ENCODE measurements at places on chromosomes 1 and 21. TPM values are rescaled to one million over a fixed set of nuclear protein-coding genes. Genes with fewer than 3 reads are reported as not detected.

GRCh38 chr1:193157360-193157759, 29.1 kb downstream of the B3GALT2 start:
- DNase-seq, result no peak

The OR2L8 gene
- not detected for polyA plus RNA-seq

DNA sequence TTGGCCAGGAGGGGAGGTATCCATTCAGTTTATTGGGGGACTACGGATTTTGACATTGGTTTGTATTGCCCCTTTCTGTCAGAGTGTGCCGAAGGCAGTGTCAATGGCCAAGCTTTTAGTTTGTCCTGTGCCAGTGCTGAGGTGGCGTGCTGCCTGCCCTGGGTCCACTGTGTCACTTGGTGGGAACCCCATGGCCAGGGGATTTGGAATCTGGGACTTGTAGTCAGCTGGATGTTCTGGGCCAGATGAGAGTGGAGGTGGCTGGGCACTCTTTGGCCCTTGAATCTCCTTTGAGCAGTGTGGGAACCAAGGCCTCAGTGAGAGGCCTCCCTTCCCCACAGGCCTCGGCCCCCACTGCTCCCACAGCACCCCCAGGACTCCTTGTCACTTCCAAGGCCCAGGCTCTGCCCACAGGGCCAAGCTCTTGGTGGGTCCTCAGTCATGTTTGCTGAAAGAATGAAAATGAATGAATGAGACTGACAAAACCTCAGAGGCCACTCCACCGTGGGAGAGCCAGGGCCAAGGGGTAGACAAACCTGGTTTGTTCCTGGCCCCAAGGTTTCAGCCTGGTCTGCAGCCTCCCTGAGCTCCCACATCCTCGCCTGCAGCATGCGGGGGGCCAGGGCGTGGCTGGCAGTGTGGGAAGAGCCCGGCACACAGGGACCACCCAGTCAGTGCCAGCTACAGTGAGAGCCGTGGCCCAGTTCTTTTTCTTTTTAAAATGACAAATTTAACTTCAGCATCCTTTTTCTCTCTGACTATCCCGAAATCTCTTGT, 412.2 kb downstream of the MATN1 start:
- DNase-seq, result no peak

DNA sequence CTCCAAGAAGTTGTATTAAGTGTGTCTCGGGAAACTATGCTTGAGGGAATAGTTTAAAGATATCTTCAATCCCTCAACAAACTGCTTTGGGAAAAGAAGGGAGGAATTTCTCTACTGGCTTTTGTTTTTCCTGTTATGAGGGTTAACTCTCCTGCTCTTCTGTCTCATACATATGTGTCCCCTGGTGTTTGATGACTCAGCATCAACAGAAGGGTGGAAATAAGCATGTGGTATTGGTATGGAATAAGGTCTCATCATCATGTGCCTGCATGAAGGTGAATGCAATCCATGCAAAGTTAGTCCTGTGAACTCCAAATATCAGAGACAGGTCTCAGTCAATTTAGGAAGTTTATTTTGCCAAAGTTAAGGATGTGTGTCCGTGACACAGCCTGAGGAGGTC, 27.2 kb upstream of the ADAR start:
- DNase-seq, result no peak

The KPRP gene
- polyA plus RNA-seq, result not detected

- no peak for DNase-seq
Measured at GRCh38 chr1:93223023-93223675, 42.6 kb downstream of the CCDC18 start.

GRCh38 chr1:211683396-211684297, 8.2 kb upstream of the NEK2 start:
- no peak for DNase-seq

The BARHL2 gene
- polyA plus RNA-seq, result not detected

DNA sequence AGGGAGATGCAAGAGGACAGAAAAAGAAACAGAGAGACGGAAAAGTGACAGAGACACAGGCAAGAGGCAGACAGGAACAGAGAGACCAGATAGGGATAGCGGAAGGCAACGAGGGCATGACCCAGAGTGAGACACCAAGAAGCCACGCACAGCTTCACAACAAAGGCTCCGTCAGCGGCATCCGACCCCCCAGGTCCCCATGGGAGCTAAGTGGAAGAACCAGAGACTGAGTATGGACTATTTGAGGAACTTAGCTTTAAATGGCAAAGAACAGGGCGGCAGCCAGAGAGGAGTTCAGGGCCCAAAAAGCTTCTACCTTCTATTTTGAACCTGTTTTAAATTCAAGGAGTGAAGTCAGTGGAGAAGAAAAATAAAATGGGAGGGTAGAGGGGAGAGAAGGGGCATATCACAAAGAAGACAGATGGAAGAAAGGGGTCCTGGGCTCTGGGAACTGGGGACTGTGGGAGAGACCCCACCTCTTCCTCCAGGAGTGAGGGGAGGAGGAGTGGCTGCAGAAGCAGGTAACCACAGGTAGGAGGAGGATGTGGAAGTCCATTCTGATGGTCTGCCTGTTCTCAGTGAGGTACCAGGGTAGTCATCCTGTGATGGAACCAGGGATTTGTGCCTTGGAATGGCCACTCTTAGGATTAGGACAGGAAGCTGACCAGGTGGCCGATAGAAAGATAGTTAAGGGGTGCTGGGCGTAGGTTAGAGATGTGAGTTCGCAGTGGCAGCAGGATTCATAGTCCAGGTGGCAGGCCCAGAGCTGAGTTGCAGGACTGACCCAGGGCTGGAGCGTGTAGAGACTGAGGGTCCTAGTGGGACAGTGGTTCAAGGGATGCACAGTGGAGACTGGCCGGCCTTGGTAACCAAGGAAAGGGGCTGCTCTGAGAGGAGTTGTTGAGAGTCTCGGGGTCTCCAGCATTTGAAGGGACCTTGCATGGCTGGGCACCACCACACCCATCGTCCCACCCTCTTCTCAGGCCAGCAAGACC, 37.7 kb downstream of the CSMD2 start:
- DNase-seq, result no peak

DNA sequence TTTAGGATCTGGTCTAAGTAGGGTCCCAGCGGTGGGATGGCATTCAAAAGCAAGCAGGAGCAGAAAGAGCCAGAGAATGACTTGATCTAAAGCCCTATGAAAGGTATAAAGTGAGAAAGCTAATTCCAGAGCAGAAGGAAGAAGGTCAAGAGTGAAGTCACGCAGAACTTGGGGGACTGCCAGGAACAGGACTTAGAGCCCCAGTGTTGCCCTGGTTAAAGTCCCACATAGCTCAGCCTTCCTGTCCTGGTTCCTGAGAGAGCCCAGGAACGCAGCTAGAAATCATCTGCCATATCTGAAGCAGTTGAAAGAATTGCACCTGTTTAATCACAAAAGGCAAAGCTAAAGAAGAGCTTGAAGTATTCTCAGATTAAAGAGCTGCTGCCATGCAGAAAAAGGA, 160.6 kb upstream of the ATP1B1 start:
- DNase-seq, result no peak

GRCh38 chr1:208237241-208237640, 6.9 kb downstream of the PLXNA2 start:
- DNase-seq, result no peak

DNA sequence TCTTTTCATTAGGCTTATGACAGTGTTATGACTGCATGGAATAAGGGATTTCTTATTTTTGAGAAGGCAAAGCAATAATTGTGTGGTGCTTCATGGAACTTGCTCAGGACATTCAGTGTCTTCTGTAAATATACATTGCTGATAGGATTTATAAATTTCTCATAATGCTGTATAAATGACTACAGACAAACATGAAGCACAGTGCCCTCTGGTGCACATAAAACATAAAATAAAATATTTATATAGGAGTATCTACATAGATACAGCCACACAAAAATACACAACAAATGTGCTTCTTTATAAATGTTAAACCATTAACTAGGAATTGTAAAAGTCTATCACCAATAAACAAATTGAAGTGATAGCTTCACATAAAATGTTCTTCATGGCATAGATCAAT, 24.1 kb downstream of the BRINP3 start:
- no peak for DNase-seq

DNA sequence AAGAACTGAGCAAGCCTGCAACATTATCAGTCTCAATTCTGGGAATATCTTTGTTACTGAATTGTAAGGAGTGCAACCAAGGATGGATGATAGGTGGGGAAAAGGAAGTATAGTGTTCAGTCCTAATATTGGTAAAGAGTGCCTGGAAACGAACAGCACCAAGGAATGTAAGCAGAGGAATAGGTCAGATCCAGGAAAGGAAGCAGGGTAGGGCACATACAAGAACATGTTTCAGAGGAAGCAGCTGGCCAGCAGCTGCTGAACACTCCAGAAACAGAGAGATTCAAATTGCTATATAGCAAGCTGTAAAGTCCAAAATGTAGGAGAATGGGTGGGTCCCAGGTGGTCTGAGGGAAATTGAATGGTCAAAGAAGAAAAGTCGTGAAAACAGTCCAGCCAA, 37.9 kb downstream of the CRB1 start:
- no peak for DNase-seq

- no peak for DNase-seq
Measured at GRCh38 chr1:13730751-13731482, 30.9 kb downstream of the PRDM2 start.

DNA sequence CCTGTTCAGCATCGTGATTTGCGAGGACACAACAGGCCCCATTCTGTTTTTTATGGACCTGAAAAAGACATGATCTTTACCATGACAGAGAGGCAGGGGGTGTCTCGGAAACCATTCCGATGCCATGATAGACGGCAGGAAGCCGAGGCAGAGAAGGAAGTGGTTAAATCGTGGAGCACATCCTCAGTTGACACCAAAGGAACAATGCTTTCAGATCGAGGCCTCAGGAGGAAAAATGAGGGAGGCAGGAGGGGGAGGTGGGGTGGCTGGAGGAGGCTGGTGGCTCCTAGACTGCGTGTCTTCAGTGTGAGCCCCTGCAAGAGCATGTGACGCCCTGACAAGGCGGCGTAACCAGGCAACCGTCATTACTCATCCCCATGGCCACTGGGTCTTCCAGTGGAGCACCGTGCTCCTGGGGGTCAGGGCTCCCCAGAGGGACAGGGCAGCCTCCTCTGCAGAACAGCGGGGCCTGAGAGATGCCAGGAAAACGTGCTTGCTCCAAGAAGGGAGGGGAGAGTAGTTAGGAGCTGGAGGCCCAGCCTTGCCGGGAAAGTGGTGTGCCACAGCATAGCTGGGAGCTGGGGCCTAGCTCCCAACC, 172.8 kb upstream of the TMEM51 start:
- no peak for DNase-seq

DNA sequence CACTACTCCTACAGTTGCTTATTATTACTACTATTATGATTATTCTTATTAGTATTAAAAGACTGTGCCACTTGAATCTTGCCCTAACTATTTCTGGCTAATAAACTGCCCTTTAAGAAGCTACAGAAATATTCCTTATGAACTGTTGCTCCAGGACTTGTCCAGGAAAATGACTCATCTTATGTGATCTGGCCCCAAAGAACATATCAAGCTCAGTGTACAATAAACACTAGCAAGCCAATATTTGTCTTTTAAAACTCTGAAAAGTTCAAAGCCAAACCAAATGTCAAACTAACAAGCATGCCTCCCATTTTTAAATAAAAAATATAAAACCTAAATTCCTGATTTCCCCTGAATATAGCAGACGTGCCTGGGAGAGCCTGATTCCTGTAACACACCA, 88.7 kb upstream of the SIM2 start:
- DNase-seq, result no peak

GRCh38 chr1:160954158-160955104, at the start of gene ITLN2:
Gene ITLN2, minus strand, starts transcription at chr1:160954809. Its CDS starts 68 bp downstream, at chr1:160954741.
- DNase-seq, result no peak

The PALMD gene
- polyA plus RNA-seq, result 2.1 TPM

GRCh38 chr1:201982082-201982622, 296 bp upstream of the RNPEP start:
- no peak for DNase-seq

- no peak for DNase-seq
Measured at GRCh38 chr21:15928686-15929425, 199.1 kb downstream of the USP25 start.

DNA sequence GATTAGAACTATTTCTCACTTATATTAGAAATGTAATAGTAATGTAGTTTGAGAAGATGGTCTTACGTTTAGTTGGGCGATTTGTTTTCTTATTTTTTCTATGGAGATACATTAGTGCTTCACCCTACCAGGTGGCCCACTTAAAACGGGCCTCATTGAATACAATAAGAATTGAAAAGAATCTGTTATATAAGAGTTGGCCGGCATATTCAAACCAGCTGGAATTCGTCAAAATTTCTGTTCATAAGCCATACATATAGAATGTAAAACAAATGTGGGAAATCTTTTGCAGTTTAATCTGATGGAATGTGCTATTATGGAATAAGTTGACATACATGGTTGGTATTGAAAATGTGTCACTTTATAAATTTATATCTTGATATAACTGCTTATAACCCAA, 96.4 kb upstream of the C1orf105 start:
- DNase-seq, result no peak

DNA sequence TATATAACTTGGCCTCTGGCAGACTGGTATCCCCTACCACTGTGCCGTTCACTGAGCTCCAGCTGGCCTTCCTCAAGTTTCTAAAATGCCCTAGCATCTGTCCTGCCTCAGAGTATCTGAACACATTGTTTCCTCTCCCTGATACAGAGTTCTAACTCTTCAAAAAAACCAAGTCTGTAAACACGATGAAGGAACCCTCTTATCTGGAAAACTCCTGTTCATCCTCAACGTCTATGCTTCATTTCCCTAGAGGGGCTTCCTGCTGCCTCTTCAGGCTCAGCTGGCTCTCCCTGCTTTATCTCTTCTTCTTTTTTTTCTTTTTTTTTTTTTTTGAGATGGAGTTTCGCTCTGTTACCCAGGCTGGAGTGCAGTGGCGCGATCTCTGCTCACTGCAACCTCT, 5.6 kb downstream of the BSDC1 start:
- DNase-seq, result no peak

DNA sequence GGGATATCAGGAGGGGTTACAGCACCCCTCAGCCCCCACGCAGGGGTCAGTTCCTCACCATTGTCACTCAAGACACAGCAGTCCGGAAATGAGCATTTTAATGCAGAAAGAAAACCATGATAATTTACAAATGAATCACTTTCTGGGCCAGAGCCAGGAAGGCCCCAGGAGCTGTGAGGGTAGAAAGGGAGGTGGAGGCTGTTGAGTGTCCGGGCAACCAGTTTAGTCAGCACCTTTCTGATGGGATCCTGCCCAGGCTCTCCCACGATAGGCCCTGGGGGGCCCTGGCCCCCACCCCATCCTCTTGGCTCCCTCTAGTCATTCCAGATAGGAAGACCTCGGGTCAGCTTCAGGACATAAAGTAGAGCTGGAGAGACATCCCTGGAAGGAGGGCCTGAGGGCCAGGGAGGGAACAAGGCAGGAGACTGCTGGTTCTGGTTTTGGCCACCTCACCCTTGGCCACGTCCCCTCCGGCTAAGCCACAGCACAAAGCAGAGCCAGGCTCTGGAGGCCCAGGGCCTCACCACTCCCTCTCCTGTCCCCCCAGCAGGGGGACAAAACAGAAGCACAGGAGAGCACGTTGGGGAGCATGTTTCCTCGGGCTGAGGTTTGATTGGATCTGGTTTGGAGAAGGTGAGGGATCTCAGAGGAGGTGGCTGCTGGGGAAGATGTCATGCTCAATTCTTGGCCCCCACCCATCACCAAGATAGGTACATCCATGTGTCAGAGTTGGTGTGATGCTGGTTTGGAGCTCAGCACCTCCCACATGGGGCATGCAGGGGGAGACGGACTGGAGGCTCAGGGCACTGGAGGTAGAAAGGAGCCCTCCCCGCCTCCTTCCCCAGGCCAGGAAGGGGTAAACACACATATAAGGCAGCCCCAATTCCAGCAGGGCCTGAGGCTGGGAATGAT, 20.6 kb downstream of the ETNK2 start:
- DNase-seq, result no peak

The PLA2G5 gene
- not detected for polyA plus RNA-seq

The ERG gene
- polyA plus RNA-seq, result 21.1 TPM

GRCh38 chr1:37672136-37672870, 20.0 kb upstream of the CDCA8 start:
- DNase-seq, result no peak

Data from right renal cortex interstitium (tissue), 3 donors.